ENCODE measurements at places on chromosomes 6 and 20.

DNA sequence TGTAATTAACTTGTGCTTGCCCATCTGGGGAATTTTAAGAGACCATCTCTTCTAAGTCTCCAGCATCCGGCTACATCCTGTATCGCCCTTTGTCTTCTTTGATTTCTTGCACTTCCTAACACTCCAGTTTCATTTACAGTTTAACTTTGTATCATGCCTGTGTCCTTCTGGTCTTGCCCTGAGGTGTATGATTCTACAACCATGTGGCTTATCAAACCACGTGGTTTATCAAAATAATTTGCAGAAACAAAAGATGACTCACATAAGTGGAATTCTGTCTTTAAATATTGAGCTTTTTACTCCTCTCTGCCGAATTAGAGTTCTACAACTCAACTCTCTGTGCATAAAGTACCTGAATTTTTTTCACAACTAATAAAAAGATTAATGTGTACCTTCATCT lies 580.7 kb downstream of the KIF16B start:
- no peak for DNase-seq

DNA sequence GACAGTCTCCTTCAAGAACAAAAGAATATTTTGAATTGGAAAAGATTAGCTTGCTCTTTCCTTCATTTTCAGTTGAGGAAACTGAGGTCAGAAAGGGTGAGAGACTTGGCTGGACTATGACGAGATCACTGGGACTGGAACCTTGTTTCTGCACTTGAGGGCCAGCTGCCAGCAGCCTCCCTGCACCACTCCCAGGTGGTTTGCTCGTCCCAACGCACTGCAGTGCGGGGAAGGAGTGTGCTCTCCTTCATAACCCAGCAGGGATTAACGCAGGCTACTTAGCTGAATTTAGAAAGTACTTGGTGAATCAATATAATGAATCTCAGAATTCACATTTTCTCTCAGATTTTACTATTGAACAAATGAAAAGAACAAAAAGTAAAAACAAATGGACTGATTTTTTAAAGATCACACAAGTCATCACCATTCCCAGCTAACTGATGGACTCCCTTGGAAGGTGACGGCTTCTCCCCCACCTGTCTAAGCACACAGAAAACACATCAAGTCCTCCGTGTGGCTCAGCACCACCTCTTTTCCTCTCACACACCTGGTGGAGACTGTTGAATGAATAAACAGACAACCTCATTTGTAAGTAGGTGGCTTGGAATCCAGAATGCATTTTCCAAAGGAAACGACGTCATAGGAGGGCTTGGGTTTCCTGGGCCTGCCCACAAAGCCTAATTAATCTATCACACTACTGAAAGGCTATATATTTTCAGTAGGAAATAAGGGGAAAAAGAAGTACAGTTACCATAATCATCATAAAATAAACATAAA lies 121.0 kb downstream of the QRSL1 start:
- DNase-seq = no peak

DNA sequence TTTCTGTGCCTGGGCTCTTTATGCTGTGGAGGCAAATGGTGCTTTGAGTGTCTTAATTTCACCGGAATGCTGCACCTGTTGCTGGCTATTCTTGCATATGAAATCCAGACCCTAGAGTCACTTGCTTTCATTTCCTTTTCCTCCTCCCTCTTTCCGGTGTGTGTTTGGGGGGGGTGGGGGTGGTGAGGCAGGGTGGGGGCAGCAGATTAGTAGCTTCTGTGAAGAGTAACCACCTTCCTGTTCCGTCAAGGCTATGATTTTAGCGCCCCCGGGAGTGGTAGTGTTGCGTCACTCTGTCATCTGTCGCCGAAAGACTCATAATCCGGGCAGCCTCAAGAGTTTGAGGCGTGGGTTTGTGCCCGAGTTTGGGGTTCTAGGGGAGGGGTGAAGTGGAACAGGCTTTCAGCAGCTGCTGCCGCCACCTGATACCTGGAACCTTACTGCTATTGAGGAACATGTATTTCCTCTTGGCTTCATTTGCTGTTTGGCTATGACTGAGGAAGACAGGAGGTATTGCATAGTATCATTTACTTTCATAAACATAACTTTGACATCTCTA lies 49.1 kb downstream of the UTRN start:
- no peak for DNase-seq

- no peak for DNase-seq
Measured at GRCh38 chr20:59013031-59013951, 5.9 kb upstream of the TUBB1 start.

DNA sequence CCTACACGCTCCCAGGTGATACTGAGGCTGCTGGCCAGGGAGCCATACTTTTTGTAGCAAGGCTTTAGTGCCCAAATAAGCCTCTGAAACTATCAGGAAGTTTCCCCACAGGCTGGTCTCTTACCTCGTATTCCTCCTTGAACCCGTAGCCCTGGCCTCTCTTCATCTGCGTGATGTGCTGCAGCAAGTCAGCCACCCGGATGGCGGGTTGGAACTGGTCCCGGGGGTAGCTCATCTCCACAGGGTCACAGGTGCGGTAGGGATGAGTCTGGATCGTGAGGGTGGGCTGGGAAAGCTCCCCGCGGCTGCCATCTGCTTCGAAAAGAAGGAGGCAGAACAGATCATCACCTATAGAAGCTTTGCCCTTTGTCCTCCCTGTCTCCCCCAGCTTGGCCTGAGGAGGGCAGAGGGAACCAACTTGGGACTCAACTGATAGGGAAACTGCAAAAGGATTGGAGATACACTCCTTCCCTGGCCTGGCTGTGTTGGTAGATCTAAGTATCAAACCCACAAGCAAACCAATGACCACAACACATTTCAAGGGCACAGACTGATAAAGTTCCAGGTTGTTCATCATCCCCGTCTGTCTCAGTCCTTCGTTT lies 543.2 kb upstream of the CHD6 start:
- no peak for DNase-seq

- no peak for DNase-seq
Measured at GRCh38 chr6:43516367-43516696, 394 bp downstream of the YIPF3 start.

DNA sequence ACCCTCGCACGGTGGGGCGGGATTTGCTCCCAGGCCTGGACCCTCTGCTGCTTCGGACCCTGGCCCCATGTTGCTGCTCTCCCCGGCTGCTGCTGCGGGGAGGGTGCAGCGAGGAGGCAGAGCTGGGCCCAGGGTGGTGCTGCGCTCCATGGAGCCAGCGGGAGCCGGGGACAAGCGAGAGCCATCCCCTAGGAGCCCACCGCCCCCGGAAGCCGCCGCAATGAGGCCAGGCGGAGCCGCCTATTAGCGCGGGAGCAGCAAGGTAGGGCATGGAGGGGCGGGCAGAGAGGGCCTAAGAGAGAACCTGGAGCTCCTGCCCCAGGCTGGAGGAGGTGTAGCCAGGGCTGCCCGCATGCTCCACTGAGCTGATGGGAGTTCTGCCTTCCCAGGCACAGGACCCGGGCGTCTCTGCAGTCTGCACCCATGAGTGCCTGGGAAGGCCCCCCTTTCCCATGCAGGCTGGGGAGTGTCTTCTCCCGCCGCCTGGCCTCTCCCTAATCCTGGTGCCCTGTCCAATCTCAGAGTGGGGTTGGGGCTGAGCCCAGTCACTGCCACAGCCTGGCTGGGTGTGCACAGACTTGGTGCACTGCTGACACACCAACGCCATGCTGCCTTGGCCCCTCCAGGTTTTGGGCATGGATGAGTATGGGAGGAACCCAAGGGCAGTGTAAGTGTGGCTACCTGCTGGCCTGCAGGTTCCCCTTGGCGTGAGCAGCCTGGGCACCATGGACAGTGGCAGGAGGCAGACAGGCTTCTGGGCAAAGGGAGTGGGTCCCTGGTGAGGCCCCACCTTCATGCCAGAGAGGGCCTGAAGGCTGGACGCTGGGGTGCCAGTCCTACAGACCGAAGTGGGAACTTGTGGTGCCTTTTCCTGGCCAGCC lies 360.6 kb upstream of the MAP3K7 start:
- DNase-seq = no peak

Data from hippocampal formation (tissue), 2 donors.